NK-92 treated with Interleukin-12 subunit alpha and Interleukin-12 subunit beta, amount 100 ng/mL, for 24 hours (cell line): ENCODE measurements at places on chromosomes 6 and 20.

DNA sequence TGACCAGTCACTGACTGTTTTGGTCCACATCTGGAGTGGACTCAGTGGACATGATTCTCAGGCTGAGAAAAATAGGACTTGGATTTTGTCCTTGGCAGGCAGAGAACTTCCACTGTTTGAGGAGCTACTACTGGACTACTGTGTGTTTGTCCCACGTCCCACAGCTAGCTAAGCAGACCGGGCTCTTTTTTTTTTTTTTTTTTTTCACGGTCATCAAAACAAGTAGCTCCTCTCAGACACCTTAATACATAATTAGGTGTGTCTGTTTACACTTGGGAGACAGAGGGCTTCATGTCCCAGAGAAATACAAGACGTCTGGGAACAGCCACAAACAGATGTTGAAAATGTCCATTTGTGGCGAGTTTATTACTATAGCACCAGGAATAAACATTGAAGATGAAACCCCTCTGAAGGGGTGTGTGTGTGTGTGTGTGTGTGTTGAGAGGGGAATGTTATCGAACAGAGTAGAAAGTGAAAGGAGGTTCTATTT is 155.0 kb upstream of the SUPT3H start:
- DNase-seq, result no peak

- no peak for DNase-seq
These were observed 216.5 kb upstream of the CST7 start for GRCh38 chr20:24732599-24732998.

DNA sequence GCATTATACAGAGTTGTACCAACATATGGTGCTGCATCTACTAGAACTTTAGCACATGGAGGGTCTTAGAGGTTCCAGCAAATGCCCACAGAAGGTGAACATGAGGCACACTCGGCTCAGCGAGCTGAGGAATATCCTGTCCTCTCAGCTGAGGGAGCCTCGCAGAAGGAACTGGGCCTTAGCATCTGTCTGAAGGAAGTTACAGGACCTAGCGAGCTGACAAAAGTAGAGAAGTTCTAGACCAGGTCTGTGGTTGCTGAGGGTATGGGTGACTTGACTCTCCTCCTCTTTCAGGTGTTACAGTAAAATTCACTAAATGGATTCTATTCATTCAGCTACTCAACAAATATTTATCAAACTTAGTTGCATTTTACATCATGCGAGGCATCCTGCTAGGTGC is 157.2 kb downstream of the ZDHHC14 start:
- no peak for DNase-seq

DNA sequence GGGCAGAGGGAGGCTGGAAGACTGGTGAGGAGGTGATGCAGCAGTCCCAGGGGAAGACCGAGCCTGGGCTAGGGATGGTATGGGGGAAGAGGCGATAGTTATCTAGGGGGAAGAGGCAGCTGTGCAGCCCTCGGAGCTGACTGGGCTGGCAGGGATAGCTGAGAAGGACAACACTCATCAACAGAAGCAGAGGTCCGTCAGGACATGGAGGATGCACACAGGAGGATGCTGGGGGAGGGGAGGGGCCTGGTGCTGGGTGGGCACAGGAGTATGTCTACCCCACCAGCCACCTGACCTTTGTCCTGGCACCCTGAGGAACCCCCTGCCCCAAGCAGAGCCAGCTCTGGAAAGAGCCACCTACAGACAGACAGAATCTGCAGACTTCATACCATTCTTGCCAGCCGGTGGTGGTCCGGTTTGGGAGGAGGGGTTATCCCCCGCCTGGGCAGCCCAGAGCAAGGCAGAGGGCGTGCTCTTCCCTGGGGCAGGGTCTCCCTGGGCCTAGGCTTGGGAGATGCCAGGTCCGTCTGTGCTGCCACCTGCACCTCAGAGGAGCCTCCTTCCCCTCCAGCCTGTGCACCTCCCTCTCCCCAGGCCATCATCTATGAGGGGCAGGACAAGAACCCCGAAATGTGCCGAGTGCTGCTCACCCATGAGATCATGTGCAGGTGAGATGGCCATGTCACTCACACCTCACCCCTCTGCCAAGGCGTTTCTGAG is 14.9 kb downstream of the EBF4 start:
- DNase-seq, result no peak

GRCh38 chr20:47572105-47572729 is 70.5 kb downstream of the NCOA3 start:
- DNase-seq, result no peak

- no peak for DNase-seq
These were observed 116.4 kb upstream of the THBS2 start for GRCh38 chr6:169370054-169370453.

- no peak for DNase-seq
These were observed 18.1 kb downstream of the KCTD20 start for GRCh38 chr6:36460916-36461315.

- no peak for DNase-seq
These were observed 41.1 kb upstream of the ZNF831 start for GRCh38 chr20:59122566-59122919.

- DNase-seq, result no peak
These were observed 46.4 kb downstream of the UTRN start for GRCh38 chr6:144331491-144331969.

DNA sequence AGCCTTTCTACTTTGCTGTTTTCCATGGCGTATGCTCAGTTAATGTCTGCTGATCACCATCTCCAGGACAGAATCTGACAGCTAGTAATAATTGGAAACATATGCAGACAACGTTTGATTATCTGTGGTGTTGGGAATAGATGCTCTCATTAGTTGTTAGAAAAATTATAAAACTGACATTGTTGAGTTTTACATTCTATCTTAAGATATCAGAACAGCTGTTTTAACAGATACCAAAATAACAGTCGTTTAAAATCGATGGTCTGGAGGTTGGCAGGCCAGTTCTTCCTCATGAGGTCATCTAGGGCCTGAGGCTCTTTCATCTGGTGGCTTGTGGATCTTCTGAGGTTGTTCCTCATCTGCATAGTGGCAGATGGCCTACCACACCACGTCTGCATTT is 137.6 kb downstream of the AIG1 start:
- no peak for DNase-seq
